ENCODE measurements at places on chromosomes 2 and 18.

- DNase-seq = no peak
Measured at GRCh38 chr18:22674272-22674671, 256.6 kb upstream of the CTAGE1 start.

- DNase-seq = no peak
Measured at GRCh38 chr2:54486766-54487165, 30.6 kb downstream of the SPTBN1 start.

GRCh38 chr18:32443706-32444215 lies 26.9 kb downstream of the GAREM1 start:
- no peak for DNase-seq

- no peak for DNase-seq
Measured at GRCh38 chr18:58221060-58221725, 177.2 kb downstream of the NEDD4L start.

- DNase-seq = no peak
Measured at GRCh38 chr2:23427976-23428375, 43.0 kb downstream of the KLHL29 start.

DNA sequence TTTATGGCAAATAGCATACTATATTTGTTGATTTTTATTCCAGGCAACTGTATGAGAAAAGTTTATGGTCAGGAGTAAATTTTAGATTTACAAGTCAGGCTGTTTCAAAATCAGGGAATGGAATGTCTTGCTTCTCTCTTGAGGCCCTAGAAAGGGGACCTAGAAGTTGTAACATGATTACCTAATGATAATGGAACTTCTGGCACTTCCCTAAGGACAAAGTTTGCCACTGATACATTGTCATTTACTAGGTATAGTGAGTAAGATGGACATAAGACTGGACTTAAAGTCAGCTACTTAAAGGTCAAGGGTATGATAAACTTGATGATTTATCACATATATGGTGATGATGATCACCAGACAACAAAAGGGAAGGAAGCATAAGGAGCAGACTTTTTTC lies 103.3 kb upstream of the VRK2 start:
- no peak for DNase-seq

- no peak for DNase-seq
Measured at GRCh38 chr2:84640411-84640810, 124.1 kb downstream of the DNAH6 start.

DNA sequence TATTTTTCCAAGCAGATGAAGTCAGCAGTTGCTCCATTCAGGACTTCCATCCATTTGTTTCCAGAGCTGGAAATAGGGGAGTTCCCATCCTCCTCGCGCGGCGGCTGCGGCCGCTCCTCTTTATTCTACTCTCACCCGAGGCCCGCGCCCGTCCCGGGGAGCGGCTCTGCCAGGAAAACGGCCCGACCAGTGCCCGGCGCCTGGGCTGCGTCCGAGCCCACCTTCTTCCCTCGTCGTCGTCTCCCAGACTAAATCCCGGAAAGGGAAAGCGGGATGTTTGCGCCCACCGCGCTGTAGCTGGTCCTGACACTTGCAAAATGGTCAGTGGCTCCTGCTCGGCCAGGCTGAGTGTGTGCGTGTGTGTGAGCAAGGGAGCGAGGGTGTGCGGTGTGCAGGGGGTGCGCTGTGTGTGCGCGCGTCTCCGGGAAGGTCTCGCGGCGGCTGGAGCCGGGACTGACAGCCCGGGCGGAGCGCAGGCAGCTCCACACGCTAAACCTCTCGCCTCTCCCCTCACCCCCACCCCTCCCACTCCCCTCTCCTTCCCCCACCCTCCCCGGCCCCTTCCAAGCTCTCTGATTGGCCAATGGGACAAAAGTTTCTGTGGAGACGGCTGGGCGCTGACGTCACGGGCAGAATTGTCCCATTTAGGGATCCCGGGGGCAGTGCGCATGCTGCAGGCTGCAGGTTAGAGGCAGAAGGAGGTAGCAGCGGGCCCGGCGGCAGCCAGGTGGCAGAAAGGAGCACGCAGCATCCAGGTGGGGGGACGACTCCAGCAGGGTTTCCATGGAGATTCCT lies at the start of gene NOL4:
TSS of gene NOL4 (minus strand) at position 491 of the 795 bp plus-strand sequence. CDS start 1,660 bp downstream, outside the sequence.
- peak; percentile 77 for DNase-seq

DNA sequence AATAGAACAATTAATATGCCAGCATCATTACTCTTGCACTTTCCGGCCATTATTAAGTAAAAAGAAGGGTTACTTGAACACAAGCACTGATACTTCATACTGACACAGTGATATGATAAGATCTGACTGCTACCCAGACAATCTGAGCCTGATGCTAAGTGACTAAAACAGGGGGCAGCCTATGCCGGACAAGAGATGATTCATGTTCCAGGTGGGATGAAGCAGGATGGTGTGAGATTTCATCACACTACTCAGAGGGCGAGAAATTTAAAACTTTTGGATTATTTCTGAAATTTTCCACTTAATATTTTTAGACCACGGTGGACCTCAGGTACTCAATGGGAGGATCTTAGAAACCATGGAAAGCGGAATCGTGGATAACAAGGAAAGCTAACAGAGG lies 61.7 kb downstream of the LIPG start:
- DNase-seq = no peak

- no peak for DNase-seq
Measured at GRCh38 chr2:208046686-208047085, 21.4 kb upstream of the PLEKHM3 start.

- DNase-seq = no peak
Measured at GRCh38 chr2:137117385-137117784, 352.0 kb downstream of the THSD7B start.

DNA sequence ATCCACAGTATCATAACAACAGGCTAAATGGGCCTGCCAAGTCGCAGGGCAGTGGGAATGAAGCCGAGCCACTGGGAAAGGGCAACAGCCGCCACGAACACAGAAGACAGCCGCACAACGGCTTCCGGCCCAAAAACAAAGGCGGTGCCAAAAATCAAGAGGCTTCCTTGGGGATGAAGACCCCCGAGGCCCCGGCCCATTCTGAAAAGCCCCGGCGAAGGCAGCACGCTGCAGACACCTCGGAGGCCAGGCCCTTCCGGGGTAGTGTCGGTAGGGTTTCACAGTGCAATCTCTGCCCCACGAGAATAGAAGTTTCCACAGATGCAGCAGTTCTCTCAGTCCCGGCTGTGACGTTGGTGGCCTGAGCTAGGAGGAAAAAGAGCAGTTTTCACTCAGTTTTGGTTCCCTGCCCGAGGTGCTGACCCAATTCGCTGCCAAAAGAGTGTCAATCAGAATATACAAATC lies 32.2 kb downstream of the KCTD18 start:
- DNase-seq = peak; percentile 35

DNA sequence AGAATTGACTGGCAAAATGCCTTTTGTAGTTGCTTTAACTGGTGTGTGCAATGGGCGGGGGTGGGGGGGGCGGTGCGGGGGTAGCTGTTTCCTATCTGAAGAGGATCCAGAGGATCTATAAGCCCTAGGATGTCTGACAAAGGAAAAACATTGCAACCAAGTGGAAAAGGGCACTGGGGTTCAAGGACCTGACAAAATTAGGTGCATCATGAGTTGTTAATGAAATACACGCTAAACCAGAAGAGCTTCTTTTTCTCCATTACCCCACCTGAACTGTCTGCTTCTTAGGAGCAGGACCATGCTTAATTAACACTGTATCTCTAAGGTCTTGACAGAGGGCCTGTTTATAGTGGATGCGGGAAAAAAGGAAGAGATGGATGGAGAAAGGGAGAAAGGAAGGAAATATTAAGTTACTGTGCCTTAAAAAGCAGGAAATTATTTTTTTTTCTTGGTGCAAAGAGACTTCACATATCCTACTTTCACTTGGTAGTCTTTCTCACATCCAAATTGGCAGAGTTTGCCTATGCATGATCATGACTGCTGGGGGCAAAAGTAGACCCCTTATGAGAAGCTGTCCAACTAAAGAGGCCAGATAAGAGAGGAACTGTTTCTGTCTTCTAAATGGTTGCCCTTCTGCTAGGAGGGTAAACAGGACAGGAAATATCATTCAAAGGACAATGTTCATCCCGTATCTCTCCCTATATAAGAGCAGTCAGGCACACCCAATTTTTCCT lies 4.6 kb downstream of the RND3 start:
- DNase-seq = no peak

- DNase-seq = no peak
Measured at GRCh38 chr2:224793946-224794345, 77.8 kb upstream of the CCDC195 start.

- DNase-seq = no peak
Measured at GRCh38 chr18:8865934-8866333, 160.6 kb downstream of the MTCL1 start.

- DNase-seq = no peak
Measured at GRCh38 chr18:31176531-31176930, 13.9 kb upstream of the DSC1 start.

DNA sequence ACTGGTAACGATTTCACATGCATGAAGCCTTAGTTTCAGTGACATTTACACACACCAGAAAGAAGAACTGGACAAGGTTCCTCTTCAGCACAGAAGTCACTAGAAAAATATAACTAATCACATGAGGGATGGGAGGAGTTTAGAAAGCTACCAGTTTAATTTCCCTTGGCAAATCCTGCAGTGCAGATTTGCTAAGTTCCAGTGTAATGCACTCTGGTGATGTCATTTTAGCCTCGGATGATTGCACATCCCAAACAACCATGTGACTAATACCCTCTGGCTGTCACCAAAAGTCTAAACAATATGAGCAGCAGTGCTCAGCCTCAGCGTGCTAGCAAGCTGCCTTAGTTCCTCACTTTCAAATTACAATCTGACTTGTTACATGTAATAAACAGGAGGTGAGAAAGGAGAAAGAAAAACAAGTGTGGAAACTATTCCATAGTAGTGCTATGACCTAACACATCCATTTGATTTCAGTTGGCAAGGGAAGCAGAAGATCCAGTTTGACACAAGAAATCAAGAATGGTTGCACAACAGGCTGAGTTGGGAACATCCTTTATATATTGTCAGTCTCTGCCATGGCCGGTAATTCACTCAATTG lies 35.3 kb upstream of the PPP1CB start:
- peak; percentile 83 for DNase-seq

GRCh38 chr18:12460874-12461273 lies 53.1 kb downstream of the PRELID3A start:
- peak; percentile 4 for DNase-seq

DNA sequence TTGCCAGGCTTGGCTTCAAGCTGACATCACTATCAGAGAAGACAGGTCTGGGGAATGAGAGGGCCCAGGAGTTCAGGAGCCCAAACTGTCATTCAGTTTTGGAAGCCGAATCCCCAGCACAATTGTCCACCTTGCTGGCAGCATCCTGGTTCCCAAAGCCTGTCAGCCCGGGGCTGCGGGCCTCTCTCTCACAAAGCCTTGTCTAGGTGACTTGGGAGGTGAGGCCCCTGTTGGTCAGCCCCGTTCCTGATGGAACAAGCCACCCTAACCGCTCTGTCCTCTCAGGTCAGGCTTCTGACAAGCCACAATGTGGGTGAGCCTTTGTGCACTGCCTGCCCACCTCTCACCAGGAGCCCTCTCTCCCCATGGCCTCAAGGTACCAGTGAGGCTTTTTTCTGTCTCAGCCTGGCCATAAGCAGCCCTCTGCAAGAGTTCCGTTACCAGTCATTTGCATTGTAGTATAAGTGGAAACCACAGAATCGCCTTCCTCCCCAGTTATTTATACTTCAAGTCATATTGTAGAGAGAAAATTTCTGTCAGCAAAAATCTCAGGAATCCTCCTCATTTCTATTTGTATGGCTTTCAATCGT lies 100.6 kb downstream of the MSH2 start:
- DNase-seq = no peak

GRCh38 chr2:13230221-13230620 lies 513.5 kb downstream of the TRIB2 start:
- no peak for DNase-seq

- DNase-seq = no peak
Measured at GRCh38 chr2:72949642-72950041, 32.3 kb downstream of the EMX1 start.

DNA sequence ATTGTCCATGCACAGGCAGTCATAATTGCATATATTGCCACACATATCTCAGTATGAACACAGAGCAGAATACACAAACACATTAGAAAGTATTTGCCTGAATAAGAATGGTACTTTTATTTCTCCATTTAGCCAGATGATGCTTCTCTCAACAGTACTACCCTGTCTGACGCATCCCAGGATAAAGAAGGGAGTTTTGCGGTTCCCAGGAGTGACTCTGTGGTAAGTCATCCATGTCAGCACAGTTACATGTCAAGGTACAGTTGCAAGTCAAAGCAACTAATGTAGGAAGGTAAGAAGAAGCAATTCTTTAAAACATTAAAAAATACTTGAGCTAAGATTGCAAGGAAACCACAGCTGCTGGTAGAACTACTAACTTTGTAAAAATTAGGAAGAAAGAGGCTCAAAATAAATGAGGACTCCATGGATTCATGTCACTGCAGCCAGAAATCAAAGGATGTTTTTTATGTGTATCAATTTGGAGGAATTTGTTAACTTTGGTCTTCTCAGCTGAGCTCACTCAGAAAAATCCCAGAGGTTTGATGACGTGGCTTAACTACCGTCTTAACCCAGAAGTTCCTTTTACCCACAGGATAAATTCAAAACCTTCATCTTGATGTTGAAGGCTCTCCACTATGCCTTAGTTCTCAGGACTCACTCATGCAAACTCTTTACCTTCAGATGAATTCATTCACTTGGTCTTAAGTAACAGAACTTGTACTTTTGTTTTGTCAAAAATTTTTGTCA lies 130.3 kb downstream of the ARHGAP28 start:
- no peak for DNase-seq

DNA sequence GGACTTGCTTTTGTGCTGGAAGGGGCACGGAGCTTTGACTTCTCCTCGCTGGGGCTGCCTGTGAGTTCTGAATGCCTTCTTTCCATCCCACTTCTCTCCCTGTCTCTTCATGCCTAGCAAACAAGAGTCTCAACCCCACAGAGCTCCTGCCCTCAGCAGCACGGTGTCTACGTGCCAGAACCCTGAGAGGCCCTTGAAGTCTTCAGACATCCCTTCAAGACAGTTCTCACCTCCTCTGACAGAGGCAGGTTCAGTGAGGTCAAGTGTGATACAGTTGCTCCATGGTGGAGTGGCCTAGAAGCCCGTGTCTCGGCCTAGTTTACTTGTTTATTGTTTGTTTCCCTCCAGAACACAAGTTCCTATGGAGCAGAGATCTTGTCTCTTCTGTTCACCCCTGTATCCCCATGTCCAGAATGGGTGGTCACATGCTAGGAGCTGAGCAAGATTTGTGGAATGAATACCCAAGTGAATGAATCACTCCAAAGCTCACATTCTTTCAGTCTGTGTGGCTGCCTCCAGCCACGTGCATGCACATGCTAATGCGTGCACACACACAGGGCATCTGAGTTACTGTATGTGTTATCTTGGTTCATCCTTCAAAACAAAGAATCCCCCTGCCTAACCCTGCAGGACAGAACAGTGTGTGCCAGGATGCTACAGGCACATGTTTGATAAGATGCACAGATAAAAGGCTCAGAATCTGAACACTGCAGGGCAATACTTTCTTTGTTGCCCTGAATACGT lies 391.6 kb downstream of the NBAS start:
- DNase-seq = no peak

DNA sequence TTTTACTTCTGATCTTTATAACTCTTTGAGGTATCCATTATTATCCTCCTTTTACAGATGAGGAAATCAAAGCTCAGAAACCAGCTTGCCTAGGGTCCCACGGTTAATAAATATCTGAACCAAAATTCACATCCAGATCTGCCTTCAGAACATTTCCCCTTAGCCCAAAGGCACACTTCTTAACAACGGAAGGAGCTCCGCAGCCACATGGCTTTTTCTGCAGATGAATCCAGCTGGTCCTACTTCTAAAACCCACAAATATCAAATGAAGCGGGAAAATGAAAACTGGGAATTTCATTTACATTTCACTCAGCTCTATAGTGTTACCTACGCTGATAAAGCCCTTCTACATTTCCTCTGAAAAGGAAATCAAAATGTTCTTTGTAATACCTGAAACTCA lies 357.0 kb upstream of the ID2 start:
- DNase-seq = no peak

- no peak for DNase-seq
Measured at GRCh38 chr2:174952607-174953006, 52.6 kb downstream of the CHN1 start.
